ENCODE measurements at places on chromosomes 13 and 19. TPM values are rescaled to one million over a fixed set of nuclear protein-coding genes. Genes with fewer than 3 reads are reported as not detected.

ZNF317 gene
- 13.0 TPM for total RNA-seq

ZFP36 gene
- 1.3 TPM for total RNA-seq

ZNF415 gene
- total RNA-seq, result 13.7 TPM

FPR1 gene
- total RNA-seq, result 0.14 TPM

GRIK5 gene
- not detected for total RNA-seq

SOX1 gene
- total RNA-seq, result not detected

SPACA4 gene
- total RNA-seq, result 0.14 TPM

SIGLEC6 gene
- not detected for total RNA-seq

ZNF433 gene
- 5.5 TPM for total RNA-seq

PEG3 gene
- total RNA-seq, result 0.85 TPM

PCP2 gene
- not detected for total RNA-seq

ZNF358 gene
- 8.5 TPM for total RNA-seq

ZNF471 gene
- total RNA-seq, result 4.7 TPM

DOCK9 gene
- total RNA-seq, result 12.2 TPM

TNNI3 gene
- total RNA-seq, result not detected

BCAM gene
- 5.0 TPM for total RNA-seq

VSIG10L gene
- 0.28 TPM for total RNA-seq

NCAN gene
- not detected for total RNA-seq

ZNF607 gene
- 3.7 TPM for total RNA-seq

NCR1 gene
- total RNA-seq, result not detected

GNA15 gene
- under 0.01 TPM for total RNA-seq

C13orf46 gene
- 0.28 TPM for total RNA-seq

SIGLEC9 gene
- total RNA-seq, result 0.09 TPM

PSG3 gene
- total RNA-seq, result not detected

PDX1 gene
- not detected for total RNA-seq

ZNF235 gene
- total RNA-seq, result 2.3 TPM

KIR2DL1 gene
- not detected for total RNA-seq

JOSD2 gene
- 36.1 TPM for total RNA-seq

PINLYP gene
- 0.55 TPM for total RNA-seq

SYNGR4 gene
- not detected for total RNA-seq

IL12RB1 gene
- 0.18 TPM for total RNA-seq

ZNF724 gene
- total RNA-seq, result 1.6 TPM

CBY2 gene
- total RNA-seq, result not detected

LINGO3 gene
- under 0.01 TPM for total RNA-seq

CCL25 gene
- total RNA-seq, result not detected
